ENCODE measurements at places on chromosomes 3 and 15. TPM values are rescaled to one million over a fixed set of nuclear protein-coding genes. Genes with fewer than 3 reads are reported as not detected.

SMCO1 gene
- total RNA-seq: not detected

PHC3 gene
- total RNA-seq: 54.2 TPM

DISP2 gene
- total RNA-seq: 16.1 TPM

POTEB2 gene
- total RNA-seq: not detected

SENP8 gene
- 3.0 TPM for total RNA-seq

RGMA gene
- 88.4 TPM for total RNA-seq

LEKR1 gene
- 1.9 TPM for total RNA-seq

ACTC1 gene
- 10.7 TPM for total RNA-seq

GPR160 gene
- 96.5 TPM for total RNA-seq

DUOXA2 gene
- total RNA-seq: 0.32 TPM

LDHAL6B gene
- not detected for total RNA-seq

DNA sequence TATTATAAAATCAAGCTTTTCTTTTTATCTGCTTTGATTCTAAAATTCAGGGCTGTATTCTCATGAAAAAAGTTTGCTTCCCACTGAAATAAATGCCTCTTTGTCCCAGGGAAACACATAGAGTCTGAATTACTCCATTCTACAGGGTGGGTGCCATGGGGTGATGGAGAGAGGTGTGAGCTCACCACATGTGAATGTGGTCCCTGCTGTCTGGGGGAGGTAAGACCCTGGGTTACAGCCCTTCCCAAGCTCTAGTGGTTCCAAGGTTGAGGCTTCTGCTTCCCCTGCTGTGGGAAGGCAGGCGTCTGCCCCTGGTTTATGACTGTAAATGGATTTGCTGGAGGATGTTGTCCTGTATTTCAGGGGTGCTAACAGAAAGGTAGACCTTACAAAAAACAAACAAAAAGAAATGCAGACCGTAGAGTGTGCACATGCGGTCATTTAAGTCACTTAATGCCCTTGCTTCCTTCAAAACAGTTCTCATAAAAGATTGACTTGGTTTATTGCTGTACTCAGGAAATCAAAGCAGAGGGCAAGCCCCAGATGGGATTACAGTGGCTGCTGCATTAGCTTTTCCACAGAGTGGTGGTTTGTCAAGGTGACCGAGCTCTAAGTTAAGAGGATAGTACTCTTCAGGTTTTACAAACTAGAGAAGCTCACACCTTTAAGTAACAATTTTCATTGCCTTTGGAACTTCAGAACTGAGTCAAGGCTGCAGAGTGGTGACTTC lies 49.2 kb downstream of the CTDSPL start:
- DNase-seq: no peak

GRCh38 chr3:30751610-30752299 lies 142.7 kb downstream of the GADL1 start:
- DNase-seq: no peak

DNA sequence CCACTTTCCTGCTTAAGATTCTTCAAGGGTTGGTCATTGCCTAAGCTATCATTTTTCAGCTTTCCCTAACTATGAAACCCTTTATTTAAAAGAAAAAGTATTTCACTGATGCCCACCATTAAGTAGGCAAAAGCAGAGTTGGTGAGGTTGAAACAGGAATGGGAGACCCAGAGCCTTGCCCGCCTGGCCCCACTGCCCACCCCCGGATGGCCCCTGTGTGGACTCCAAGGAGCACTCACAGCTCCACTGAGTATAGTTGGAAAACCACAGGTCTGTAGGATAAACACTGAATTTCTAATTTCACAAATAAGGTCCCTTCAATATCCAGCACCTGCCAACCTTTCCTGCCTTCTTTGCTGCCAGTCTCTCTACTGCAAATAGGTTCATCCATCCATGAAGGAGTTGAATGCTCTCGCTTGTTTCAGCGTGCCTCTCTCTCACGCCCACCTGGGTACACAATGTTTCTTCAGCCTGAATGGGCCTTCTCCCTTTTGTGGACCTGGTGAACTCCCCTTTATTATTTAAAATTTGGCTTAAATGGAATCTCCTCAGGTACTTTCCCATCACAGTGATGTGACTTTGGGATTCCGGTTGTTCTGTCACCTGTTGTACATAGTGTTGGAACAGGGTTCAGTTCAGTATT lies 8.7 kb upstream of the ACAP2 start:
- DNase-seq: no peak

- DNase-seq: no peak
Observed at GRCh38 chr15:78061963-78062427, 15.5 kb downstream of the TBC1D2B start.

DNA sequence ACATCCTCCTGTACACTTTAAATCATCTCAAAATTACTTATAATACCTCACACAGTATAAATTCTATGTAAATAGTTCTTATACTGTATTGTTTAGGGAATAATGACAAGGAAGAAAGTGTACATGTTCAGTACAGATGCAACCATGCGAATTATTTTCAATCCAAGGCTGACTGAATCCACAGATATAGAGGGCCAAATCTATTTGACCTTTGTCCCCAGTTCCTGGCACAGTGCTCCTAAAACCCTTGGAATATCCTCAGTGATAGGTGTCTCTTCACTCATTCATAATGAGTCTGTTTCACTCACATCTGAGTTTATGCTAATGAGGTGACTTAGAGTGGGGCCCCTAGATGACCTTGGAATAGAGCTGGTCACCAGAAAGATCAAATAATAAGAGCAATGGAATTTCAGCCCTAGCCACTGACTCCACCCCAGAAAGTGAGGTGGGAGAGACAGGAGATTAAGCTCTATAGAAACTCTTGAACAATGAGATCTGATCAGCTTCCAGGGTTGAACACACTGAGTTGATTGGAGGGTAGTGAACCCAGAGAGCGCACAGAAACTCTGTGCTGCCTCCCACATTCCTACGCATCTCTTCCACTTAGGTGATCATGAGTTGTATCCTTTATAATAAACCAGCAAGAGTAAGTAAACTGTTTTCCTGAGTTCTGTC lies 65.3 kb downstream of the ADAM10 start:
- DNase-seq: no peak

DNA sequence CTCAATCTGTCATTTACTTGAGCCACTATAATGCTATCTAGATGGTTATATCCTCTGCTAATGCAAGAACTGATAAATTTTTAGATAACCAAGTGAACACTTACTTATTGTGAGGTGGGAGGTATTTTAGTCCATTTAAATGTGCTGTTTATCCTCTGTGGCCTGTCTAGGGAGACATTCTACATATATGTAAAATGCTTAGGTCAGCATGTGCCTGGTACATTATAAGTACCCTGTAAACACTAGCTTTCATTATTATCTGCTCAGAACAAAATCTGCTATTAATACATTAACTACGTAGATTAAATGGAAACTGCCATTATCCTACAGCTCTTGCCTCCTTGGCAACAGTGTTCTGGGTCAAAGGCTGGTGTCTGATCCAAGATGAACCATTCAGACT lies 41.8 kb upstream of the MAPKBP1 start:
- DNase-seq: no peak

DNA sequence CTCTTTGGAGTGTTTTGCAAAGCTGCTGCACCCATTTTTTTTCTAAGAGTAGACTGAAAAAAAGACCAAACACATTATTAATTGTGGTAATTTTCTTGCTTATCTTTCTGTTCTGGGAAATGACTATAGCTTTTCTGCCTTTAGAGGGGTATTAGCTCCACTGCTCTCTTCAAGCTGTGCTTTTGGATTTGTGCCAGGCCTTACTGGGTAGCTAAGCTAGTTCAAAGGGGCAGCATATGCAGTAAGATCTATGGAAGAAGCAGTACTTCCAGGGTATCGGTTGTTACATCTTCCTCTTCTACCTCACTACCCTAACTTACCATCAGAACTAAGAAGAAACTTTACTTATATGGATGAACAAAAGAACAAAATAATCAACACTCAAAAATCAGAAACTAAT lies 28.7 kb upstream of the ARIH1 start:
- DNase-seq: no peak

- DNase-seq: no peak
Observed at GRCh38 chr3:109977897-109978296, 640.6 kb upstream of the DPPA4 start.

- no peak for DNase-seq
Observed at GRCh38 chr3:158775426-158776410, 26.1 kb upstream of the MFSD1 start.

DNA sequence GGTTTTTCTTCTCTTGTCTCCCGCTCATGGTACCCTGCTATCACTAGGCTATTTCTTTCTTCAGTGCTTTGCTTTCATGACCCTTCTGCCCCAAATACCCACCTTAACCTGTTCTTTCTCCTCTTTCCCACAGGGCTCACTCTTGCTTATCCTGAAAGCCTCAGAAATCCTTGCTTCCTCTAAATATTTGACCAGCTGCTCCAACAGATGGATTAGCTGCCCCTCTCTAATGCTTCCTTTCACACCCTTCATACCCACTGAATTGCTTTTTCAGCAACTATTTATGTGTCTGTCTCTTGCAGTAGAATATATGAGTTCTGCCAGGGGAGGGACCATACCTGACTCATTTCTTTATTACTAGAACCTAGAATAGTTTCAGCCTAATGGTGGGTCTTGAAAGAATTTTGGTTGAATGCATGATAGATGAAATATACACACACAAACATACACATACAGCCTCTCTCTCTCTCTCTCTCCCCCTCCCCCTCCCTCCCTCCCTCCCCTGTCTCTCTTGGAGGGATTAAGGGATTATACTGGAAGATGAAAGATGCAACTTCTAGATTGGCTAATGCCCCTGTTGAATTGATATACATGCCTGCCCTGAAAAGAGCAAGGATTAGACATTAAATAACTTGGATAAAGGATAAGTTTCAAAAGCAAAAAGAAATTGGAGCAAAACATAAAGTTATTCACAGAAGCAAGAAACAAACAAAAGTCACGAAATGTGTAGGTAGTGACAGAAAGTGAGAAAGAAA lies 95.0 kb upstream of the GADL1 start:
- no peak for DNase-seq

DNA sequence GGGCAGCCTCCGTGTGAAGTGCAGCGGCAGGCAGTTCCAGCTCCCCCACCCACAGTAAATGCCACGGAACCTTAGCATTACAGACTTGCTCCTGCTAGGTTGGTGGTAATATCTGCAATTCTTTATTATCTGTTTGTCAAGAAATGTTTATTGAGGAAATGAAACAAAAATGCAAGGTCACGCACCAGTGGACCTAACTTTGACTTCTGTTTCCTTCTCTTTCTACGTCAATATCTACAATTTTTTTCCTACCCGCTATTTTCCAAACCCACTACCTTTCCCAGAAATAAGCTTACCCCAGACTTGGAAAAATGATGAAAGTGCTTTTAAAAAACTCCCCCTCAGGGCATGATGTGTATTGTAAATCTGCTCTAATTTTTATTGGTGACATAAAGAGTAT lies 18.9 kb downstream of the ILDR1 start:
- DNase-seq: no peak

- no peak for DNase-seq
Observed at GRCh38 chr3:53803816-53804695, 42.2 kb downstream of the CHDH start.

- DNase-seq: no peak
Observed at GRCh38 chr3:42264399-42265058, 1.5 kb downstream of the CCK start.

DNA sequence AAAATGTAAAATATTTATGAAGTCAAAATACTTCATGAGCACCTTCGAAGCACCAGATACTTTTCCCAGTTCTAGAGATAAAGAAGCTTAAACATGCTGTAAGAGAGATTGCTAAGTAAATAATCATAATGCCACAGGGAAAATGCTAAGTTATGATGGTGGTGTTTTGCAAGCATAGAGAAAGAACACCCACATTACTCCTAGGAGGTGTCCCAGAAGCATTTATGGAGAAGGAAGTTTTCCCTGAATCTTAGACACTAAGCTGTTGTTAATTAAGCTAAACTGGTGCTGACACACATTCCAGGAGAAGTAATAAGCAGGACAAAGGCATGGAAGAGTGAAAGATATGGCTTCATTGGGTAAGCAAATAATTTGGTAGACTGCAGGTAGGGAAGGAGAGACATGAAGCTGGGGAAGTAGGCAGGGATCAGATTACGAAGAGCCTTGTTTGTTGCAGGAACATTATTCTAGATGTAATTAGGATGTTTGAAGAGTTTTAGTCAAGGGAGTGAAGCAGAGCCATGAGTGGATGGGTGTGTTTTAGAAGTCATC lies 40.4 kb upstream of the CHMP2B start:
- no peak for DNase-seq

DNA sequence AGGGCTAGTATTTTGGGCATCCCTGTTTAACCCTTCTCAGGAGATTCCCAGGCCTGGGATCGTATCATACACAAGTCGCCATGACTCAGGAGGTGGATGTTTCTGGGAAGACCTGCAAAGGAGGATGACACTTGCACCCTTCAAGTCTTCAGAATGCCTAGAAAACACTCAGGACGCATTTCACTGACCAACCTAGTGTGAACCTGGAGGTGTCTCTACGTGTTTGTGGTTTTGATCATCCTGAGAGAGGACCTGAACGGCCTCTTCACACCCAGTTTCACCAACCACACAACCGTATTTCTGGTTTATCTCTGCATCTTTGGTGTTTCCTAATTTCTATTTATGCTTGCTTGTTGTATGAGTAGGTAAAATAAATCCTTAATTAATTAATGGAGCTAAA lies 2.8 kb upstream of the CLDND1 start:
- DNase-seq: no peak

DNA sequence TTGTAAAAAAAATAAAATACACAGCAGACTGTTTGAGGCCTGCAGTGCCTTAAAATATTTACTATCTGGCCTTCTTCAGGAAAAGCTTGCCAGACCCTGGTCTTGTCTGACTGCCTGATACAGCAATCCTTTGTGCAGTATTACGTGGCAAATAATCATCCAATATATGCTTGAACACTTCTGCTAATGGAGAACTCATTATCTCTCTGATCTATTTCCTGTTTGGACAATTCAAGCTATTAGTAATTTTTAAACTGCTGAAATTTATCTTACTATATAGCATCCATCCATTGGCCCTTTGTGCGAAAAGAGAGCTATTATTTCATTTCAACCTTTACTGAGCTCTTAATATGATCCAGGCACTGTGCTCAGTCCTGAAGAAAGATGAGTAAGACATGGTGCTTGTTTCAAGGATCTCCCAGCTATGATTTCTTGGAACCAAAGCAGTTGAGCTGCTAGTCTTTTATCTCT lies 15.9 kb downstream of the ATG7 start:
- no peak for DNase-seq

DNA sequence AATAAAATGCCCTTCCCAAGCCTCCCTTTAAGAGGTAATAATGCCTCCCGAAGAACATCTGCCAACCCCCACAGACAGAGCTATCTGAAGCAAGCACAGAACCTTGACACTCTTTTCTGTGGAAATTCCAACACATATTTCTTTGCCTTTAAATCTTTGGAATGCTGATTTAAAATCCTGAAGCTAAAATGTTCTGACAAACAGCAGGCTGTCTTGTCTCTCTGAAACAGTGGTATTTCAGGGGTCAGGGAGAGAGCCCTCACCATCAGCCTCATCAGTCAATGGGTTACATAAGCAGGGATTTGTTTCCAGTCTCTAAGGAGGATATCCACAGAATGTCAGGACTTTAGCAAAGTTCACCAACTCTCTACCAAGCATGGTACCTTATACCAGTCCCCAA lies 27.8 kb upstream of the ARHGEF3 start:
- no peak for DNase-seq

- no peak for DNase-seq
Observed at GRCh38 chr15:96097661-96098060, 232.8 kb upstream of the NR2F2 start.

Measured in mucosa of descending colon (tissue), 3 donors.